ENCODE measurements at places on chromosomes 1 and 21.

GRCh38 chr1:212561501-212561931, 47.0 kb upstream of the ATF3 start:
- DNase-seq, result no peak

GRCh38 chr21:20016435-20017005, 981.7 kb upstream of the NCAM2 start:
- DNase-seq, result no peak

- DNase-seq, result no peak
Observed at GRCh38 chr1:29828526-29829447, 592.5 kb downstream of the PTPRU start.

GRCh38 chr1:36920801-36921405, 113.4 kb downstream of the GRIK3 start:
- DNase-seq, result no peak

GRCh38 chr1:22793647-22794046, 83.0 kb downstream of the EPHB2 start:
- no peak for DNase-seq
